ENCODE measurements at places on chromosomes 3 and 15. TPM values are rescaled to one million over a fixed set of nuclear protein-coding genes. Genes with fewer than 3 reads are reported as not detected.
A peak's percentile ranks its signal among the peaks of the same experiment; 100 is the strongest.

OGG1 gene
- total RNA-seq, result 16.5 TPM

CPLX3 gene
- not detected for total RNA-seq

IQCH gene
- total RNA-seq, result 4.3 TPM

LDHAL6B gene
- total RNA-seq, result not detected

SMCO1 gene
- total RNA-seq, result 19.6 TPM

MKRN3 gene
- total RNA-seq, result 2.7 TPM

CLRN1 gene
- total RNA-seq, result 0.31 TPM

PRSS50 gene
- not detected for total RNA-seq

MELTF gene
- 6.6 TPM for total RNA-seq

CDHR4 gene
- not detected for total RNA-seq

EFCAB12 gene
- not detected for total RNA-seq

ZNF710 gene
- total RNA-seq, result 5.6 TPM

DNA sequence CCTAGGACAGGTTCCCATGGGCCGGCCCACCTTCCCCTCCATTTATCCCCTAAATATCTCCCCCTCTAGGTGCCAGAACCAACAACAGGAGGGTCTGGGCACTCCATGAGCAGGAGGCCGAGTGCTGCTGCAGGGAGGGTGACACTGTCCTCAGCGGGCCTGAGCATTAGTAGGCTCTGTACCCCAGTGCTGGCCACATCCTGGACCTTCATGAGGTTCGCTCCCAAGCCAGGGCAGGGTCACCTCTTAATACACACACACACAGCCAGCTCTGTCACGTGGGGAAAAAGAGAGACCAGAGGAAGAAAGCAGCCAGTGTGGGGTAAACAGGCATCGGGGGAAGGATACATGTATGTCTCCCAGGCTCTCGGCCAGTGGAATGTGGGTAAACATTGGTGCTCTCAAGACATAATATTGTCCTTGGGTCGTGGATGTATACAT lies 27.9 kb upstream of the SEMA3F start:
- no peak for DNase-seq

DNA sequence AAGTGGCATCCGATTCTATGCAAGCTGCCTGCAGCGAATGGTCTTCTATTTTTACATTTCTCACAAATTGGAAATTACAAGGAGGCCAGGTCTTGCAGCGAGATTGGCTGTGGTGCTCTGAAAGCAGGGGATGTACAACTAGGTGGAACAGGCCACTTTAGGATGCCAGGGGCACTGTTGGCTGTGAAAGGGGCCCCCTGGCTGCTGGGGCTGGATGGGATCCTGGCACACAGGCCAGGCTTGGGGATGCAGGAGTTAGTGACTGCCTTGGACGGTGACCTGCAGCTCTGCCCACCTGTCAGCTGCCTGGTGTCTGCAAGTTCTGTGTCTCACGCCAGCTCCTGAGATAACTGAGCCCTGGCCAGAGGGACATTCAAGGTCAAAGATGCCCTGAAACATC lies 4.6 kb downstream of the SLC6A1 start:
- no peak for DNase-seq

GRCh38 chr15:57085267-57085666 lies 166.8 kb downstream of the TCF12 start:
- DNase-seq, result no peak

DNA sequence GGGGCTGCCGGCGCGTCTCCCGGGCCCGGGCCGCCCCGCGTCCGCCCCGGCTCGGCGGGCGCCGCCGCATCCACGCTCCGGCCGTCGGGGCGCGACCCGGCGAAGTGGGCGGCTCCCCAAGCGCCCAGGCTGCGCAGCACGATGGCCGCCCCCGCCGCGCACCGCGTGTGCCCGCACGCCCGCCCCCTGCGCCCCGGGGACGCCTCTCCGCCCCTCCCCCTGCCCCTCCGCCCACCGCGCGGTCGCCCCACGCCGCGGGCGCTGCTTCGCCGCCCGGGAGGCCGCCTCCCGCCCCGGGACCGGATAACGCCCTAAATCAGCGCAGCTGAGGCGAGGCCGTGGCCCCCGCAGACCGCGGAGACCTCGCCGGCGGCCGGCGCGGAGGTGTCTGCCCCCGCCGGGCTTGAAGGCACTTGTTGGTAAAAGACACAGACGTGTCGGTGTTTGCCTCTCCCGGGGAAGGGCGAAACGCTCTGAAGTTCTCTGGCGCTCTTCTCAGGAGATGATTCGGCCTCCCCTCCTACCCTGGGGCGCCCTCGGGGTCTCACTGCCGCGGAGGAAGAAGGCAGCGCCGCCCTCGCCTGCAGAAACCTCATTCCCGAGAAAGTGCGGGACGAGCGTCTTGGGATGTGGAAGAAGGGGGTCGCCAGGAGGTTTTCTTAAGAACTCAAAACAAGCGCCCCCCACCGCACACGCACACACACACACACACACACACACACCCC lies at the start of gene BNC1:
TSS of gene BNC1 (minus strand) at position 106 of the 725 bp plus-strand sequence. CDS start at position 70, 36 bp downstream.
- peak; percentile 38 for DNase-seq

DNA sequence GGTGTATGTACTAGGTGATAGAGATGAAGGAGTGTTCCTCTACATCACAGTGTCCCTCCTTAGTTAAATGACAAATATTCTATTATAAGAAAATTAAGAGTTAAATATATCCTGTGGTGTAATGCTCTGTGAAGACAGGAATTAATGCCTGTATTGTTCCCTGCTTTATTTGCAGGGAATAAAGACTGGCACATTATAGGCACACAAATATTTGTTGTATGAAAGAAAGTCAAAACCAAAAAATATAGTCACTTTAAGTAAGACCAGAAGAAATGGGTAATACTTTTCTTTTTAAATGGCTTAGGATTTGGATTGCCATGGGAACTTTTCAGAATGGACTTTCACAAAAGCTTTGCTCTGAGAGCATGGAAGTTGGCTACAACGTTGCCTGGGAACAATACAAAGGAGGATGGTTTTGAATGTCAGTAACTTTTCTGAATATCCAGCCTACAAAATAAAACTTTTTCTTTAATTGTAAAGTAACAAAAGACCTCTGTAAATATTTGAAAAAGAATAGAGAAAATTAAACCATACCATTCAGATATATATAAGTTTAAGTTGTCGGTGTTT lies 158.0 kb upstream of the P2RY1 start:
- no peak for DNase-seq

- DNase-seq, result no peak
Observed at GRCh38 chr3:136604961-136605360, 147.2 kb downstream of the STAG1 start.

GRCh38 chr3:157166561-157166960 lies 6.6 kb upstream of the CCNL1 start:
- no peak for DNase-seq

DNA sequence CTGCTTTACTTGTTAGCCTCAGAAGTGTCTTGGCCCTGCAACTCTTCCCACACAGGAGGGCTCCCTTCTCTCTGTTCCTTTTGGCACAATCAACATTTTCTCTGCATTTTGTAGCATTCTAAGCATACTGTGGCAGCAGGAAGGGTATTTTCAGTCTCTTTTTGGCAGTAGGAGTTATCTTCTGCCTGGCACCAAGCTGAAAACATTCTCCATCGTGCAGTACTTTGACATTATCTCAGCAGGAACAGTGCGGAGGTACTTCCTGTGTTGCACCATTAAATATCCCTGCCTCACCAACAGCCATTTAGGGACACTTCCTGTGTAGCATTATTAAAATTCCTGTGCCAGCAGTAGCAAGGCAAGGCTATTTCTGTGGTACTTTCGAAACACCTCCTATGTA lies 233.2 kb upstream of the SEMA6D start:
- DNase-seq, result no peak

GRCh38 chr15:55758580-55758986 lies 15.6 kb upstream of the PRTG start:
- no peak for DNase-seq

- no peak for DNase-seq
Observed at GRCh38 chr15:26449291-26449690, 323.6 kb downstream of the GABRB3 start.

DNA sequence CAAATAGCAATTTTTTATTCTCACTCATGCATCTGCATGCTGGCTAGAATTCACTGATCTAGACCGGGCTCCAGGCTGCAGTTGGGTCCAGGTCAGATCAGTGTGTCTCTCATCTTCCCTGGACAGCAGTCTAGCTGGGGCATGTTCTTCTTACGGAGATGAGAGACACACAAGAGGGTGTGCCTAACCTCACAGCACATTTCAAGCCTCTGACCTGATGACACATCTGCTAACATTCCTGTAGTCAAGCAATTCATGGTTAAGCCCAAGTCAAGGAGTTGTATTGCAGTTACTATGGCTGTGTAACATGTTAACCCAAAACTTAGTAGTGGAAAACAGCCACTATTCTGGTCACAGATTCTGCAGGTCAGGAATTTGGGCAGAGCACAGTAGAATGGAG lies 13.1 kb downstream of the BSN start:
- no peak for DNase-seq

GRCh38 chr3:39254806-39255449 lies 24.9 kb downstream of the CX3CR1 start:
- no peak for DNase-seq

GRCh38 chr3:23004971-23005370 lies 198.2 kb upstream of the UBE2E2 start:
- no peak for DNase-seq

GRCh38 chr3:69122403-69122802 lies at the start of gene LMOD3:
TSS of gene LMOD3 (minus strand) at chr3:69122595. CDS start at chr3:69122386, 209 bp downstream.
- peak; percentile 92 for DNase-seq

- no peak for DNase-seq
Observed at GRCh38 chr15:72173864-72174550, 23.6 kb downstream of the GRAMD2A start.

GRCh38 chr3:188844096-188844495 lies 327.7 kb upstream of the TPRG1 start:
- no peak for DNase-seq

Data from tongue (tissue), 3 donors.